Dorsolateral prefrontal cortex (tissue), 122 donors: ENCODE measurements at places on chromosomes 13 and 19. TPM values are rescaled to one million over a fixed set of nuclear protein-coding genes. Genes with fewer than 3 reads are reported as not detected.

The ZIC5 gene
- 7.3 TPM for total RNA-seq

The MEF2B gene
- 2.1 TPM for total RNA-seq

The ZFR2 gene
- 26.3 TPM for total RNA-seq

The ZNF575 gene
- 8.6 TPM for total RNA-seq

The LGALS14 gene
- total RNA-seq: not detected

The UBAC2 gene
- total RNA-seq: 47.1 TPM
